H1 (cell line): ENCODE measurements at places on chromosomes 16 and 17. TPM values are rescaled to one million over a fixed set of nuclear protein-coding genes. Genes with fewer than 3 reads are reported as not detected.

GRCh38 chr17:79145548-79145947 lies 70.9 kb downstream of the ENGASE start:
- no peaks in the 10 kb centered on the region for H3K36me3 ChIP-seq
- no peaks in the 10 kb centered on the region for H3K27me3 ChIP-seq
- no peaks in the 10 kb centered on the region for H3K4me1 ChIP-seq
- no peak for DNase-seq
- no peak overlapping the region for H3K27ac ChIP-seq

DNA sequence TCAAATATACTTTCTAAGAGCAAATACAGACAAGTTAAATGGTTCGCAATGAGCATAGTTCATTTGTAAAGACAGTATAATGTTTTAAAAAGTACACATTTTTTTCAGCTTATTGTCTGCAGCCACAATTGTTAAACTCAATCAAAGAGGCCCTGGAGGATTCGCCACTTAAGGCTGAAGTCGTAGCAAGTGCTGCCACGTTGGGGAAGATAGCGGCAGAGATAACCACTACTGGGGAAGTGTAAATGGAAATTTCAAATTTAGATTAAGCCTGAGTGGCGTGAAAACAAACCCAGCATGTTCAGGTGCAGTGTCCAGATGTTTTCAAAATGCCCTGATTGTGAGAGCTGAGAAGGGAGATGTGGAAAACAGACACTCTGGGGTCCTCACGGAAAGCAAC lies 8.4 kb downstream of the PMP22 start:
- H3K4me3 ChIP-seq: no peak overlapping the region
- H3K27ac ChIP-seq: no peak overlapping the region
- no peaks in the 10 kb centered on the region for H3K36me3 ChIP-seq
- H3K27me3 ChIP-seq: peaks cover 22% of the 10 kb centered on the region
- no peaks in the 10 kb centered on the region for H3K4me1 ChIP-seq

The SOST gene
- not detected in 2 replicates for total RNA-seq

DNA sequence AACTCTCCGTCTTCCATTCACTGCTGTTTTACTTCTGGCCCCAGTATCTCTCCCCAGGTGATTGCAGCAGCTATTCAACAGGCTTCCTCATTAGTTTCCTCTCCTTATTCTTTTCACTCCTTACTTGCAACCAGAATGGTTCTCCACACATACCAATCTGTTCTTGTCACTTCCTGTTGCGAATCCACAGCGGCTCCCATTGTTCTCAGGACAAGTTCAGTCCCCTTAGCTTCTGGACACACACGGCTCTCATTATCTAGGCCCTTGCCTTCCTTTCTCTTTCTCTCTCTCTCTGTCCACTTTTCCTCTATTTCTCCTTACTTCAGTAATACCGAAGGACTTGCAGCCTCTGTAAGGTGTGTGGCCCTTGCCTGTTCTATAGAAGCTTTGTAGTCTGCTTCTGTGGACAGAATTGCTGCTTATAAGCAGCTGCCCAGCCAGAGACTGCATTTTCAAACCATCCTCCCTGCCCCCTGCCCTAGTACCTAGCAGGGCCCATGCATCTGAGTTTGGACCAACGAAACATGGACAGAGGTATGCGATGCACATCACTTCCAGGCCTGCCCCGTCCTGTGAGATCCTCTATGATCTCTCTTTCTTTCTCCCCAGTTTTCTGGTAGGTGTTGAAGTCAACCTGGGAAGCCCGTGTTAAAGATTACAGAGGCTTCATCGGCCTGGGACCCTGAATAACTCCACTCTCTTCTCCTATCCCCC lies 45.7 kb downstream of the VAT1L start:
- H3K4me1 ChIP-seq: peaks cover 5% of the 10 kb centered on the region
- H3K27me3 ChIP-seq: no peaks in the 10 kb centered on the region
- DNase-seq: peak; percentile 41
- H3K36me3 ChIP-seq: no peaks in the 10 kb centered on the region
- no peak overlapping the region for H3K4me3 ChIP-seq

The SNX11 gene
- total RNA-seq: 20.9 and 21.1 TPM in 2 replicates
